ENCODE measurements at places on chromosomes 5 and 9. TPM values are rescaled to one million over a fixed set of nuclear protein-coding genes. Genes with fewer than 3 reads are reported as not detected.

DNA sequence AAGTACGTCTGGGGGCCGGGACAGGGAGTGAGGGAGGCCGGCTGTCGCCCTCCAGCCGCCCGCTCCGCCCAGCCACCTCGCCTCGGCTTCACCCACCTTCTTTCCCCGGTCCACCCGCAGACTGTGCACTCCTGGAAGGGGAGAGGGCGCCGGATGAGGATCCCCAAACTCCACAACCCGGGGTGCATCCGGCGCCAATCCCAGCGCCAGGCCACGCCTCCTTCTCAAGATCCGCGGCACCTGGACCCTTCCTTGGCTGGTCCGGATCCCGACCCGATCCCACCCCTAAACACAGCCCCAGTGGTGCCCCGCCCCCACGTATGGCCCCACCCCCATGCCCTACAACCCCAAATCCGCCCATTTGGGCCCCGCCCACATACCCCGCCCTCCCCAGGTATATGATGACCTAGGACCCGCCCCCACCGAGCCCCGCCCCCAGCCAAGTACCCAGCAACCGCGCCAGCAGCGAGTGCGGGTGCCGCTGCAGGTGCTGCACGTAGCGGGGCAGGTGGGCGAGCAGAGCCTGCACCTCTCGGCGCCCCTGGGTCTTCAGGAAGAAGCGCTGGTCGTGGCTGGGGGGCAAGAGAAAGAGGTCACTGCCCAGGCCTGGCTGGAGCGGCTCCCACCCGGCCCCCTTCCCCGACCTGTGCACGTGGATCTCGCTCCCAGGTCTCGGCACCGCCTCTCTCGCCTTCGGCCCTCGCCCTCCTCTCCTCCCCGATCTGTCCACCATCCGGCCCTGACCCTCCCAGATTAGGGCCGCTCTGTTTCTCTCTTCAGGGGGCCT is 3.2 kb downstream of the PIP5KL1 start:
- H3K27ac ChIP-seq, result no peak overlapping the region
- H3K36me3 ChIP-seq, result no peaks in the 10 kb centered on the region
- H3K4me3 ChIP-seq, result peak overlapping the region; percentile 62
- peaks cover 5% of the 10 kb centered on the region for H3K27me3 ChIP-seq

- DNase-seq, result no peak
- H3K4me1 ChIP-seq, result no peaks in the 10 kb centered on the region
- H3K36me3 ChIP-seq, result no peaks in the 10 kb centered on the region
- H3K4me3 ChIP-seq, result no peak overlapping the region
These were observed 186.8 kb upstream of the NFIB start for GRCh38 chr9:14500705-14501104.

Gene GKAP1
- total RNA-seq, result 4.2 TPM

DNA sequence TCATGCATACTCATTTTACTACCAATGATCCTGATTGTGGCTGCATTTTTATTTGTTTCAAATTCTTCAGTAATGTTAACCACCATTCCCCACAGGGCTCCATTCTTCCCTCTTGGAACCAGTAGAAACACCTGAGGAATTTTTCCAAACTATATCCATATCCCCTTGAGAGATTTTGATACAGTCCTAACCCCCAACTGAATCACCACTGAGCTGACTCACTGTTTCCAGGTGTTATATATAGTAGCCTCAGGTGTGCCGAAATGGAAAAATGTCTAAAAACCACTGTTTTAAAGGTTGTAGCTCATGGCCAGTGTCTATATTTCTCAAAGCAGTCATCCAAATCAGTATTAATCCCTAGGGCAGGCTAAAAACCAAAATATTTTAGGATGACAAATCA is 85.2 kb downstream of the MRPS27 start:
- H3K27me3 ChIP-seq, result no peaks in the 10 kb centered on the region
- peak; percentile 18 for DNase-seq
- peaks cover 64% of the 10 kb centered on the region for H3K36me3 ChIP-seq
- H3K4me3 ChIP-seq, result no peak overlapping the region

GRCh38 chr9:33677506-33677809 is 117.9 kb upstream of the PRSS3 start:
- H3K36me3 ChIP-seq, result no peaks in the 10 kb centered on the region
- H3K27ac ChIP-seq, result peak overlapping the region; percentile 65
- H3K27me3 ChIP-seq, result peaks cover 59% of the 10 kb centered on the region
- H3K4me3 ChIP-seq, result peak overlapping the region; percentile 74
- DNase-seq, result no peak
- H3K4me1 ChIP-seq, result peaks cover 6% of the 10 kb centered on the region

DNA sequence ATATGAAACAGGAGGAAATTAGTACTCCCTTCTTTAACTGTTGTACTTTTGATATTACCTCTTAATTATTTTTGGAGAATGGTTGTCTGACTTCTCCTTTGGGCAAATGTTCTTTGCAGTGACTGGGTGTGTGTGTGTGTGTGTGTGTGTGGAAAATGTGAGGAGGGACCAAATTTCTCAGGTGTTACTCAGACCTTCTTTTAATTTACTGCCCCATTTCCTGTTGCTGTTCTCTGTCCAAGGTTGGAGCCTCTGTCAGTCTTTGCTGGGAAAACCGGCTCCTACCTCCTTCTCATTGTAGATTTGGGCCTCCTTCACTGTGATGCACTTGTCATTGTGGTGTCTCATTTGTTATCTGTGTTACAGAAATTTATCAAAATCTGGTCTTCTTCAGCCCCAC is 68.4 kb downstream of the PBX3 start:
- H3K27me3 ChIP-seq, result no peaks in the 10 kb centered on the region
- H3K27ac ChIP-seq, result no peak overlapping the region
- DNase-seq, result peak; percentile 33
- H3K4me1 ChIP-seq, result peaks cover 7% of the 10 kb centered on the region
- no peaks in the 10 kb centered on the region for H3K36me3 ChIP-seq
- no peak overlapping the region for H3K4me3 ChIP-seq

DNA sequence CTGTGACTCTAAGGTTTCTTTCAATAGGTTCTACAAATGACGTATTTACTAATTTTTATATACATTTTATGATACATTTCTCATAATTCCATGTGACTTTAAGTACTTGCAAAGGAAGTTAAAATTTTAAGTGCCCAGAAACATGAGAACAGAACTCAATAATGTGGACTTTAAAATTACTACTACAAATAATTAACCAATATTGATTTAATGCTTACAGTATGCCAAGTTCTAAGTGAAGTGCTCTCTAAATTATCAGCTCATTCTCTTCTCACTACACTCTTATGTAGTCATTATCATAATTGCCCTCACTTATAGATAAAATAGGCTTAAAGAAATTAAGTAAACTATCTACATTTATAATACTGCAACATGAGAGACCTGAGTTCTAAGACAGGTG is 1690.7 kb upstream of the CDH9 start:
- H3K36me3 ChIP-seq, result no peaks in the 10 kb centered on the region
- H3K27me3 ChIP-seq, result no peaks in the 10 kb centered on the region
- no peak overlapping the region for H3K4me3 ChIP-seq
- DNase-seq, result no peak
- no peak overlapping the region for H3K27ac ChIP-seq

DNA sequence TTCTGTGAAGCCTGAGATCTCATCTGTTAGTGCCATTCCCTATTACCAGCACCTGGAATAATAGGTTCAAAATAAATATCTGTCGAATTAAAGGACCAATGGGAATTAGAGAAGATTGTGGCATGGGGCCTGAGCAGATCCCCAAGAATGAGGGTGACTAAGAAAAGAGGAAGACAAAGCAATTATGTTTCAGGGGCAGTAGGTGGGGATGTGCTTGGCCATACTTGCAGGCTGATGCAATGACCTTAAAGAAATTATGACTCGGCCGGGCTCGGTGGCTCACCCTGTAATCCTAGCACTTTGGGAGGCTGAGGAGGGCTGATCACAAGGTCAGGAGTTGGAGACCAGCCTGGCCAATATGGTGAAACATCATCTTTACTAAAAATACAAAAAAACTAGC is 562.8 kb downstream of the PTPRD start:
- H3K27me3 ChIP-seq, result no peaks in the 10 kb centered on the region
- H3K36me3 ChIP-seq, result no peaks in the 10 kb centered on the region
- H3K27ac ChIP-seq, result no peak overlapping the region
- no peak overlapping the region for H3K4me3 ChIP-seq
- DNase-seq, result no peak

Gene CD180
- total RNA-seq, result not detected

- no peaks in the 10 kb centered on the region for H3K27me3 ChIP-seq
- no peak overlapping the region for H3K27ac ChIP-seq
- peaks cover 12% of the 10 kb centered on the region for H3K36me3 ChIP-seq
These were observed 128.9 kb downstream of the CPLANE1 start for GRCh38 chr5:37120270-37120669.

Gene MED27
- 32.5 TPM for total RNA-seq

DNA sequence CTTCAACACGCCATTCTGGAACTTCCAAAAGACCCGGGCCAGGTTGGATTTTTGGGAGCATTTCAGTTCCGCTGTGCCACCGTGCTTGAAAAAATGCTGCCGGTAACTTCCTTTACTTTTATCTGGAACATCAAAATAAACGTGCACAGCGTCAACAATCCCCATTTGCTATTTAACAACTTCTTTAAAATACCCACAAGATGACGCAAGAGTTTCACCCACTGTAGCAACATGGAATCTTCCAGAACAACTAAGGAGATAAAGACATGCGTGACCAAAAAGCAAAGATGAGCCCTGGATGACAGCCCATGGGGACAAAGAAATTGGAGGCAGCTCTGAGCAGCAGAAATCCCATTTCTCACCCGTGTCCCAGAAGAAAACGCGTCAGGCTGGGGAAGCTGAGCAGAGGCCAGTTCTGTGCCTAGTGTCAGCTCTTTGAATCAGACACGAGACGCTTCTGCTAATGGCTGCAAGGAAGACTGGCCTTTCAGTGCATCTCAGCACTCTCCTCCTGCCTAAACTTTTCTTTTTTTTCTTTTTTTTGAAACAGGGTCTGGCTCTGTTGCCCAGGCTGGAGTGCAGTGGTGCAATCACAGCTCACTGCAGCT is 61.3 kb downstream of the SECISBP2 start:
- DNase-seq, result no peak
- H3K27me3 ChIP-seq, result no peaks in the 10 kb centered on the region
- H3K4me3 ChIP-seq, result no peak overlapping the region
- H3K27ac ChIP-seq, result peak overlapping the region; percentile 80

- H3K27me3 ChIP-seq, result no peaks in the 10 kb centered on the region
- H3K27ac ChIP-seq, result no peak overlapping the region
- no peak for DNase-seq
These were observed 295.5 kb downstream of the PRR16 start for GRCh38 chr5:120759587-120759986.

- no peaks in the 10 kb centered on the region for H3K36me3 ChIP-seq
- H3K4me1 ChIP-seq, result no peaks in the 10 kb centered on the region
- H3K4me3 ChIP-seq, result no peak overlapping the region
These were observed 254.4 kb downstream of the FAM114A2 start for GRCh38 chr5:153784277-153784676.

DNA sequence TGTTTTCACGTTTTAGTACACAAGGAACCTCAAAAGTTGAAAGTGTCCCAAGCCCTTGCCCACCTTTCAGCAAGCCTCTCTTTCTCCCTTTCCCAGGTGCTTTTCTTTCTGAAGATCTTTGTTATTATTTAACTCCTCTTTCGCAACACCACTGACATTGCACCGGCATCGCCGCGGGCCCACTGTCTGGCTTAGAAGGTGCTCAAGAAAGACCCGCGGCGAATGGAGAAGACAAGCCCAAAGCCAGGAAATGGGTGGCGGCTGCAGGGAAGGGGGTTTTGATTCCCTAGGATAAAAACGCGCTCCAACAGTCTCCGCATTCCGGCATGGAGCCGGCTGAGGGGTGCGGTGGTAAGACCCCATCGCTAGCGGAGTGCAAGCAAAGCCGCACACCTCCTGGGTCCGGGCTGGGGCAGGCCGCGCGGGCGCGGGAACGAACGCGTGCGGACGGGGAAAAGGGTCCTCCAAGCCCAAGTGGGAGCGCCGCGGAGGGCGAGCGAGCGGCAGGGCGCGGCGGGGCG is 404 bp upstream of the AFAP1L1 start:
- no peak overlapping the region for H3K27ac ChIP-seq
- H3K27me3 ChIP-seq, result peaks cover 23% of the 10 kb centered on the region
- no peaks in the 10 kb centered on the region for H3K36me3 ChIP-seq
- peak overlapping the region; percentile 49 for H3K4me3 ChIP-seq

DNA sequence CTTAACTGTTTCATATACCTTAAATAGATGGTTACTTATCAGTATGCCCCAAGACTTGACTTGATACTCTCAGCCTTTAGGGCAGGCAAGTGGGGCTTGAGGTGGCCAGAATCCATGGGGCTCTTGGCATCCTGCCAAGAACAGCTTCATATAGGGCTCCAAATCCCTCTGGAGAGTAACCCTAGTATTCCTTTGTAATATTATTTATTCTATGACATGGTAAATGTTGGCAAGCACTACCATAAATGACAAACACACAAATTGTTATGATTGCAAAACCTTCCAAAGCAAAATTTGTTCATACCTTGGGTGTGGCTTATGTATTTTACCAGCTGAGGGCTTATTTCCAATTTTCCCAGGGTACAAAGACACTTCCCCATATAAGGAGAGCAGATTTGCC is 257.4 kb upstream of the TRPC7 start:
- no peak overlapping the region for H3K27ac ChIP-seq
- DNase-seq, result no peak
- no peak overlapping the region for H3K4me3 ChIP-seq
- H3K36me3 ChIP-seq, result no peaks in the 10 kb centered on the region

Gene CBY3
- 0.71 TPM for total RNA-seq

- H3K36me3 ChIP-seq, result peaks cover 24% of the 10 kb centered on the region
- no peaks in the 10 kb centered on the region for H3K27me3 ChIP-seq
- peaks cover 2% of the 10 kb centered on the region for H3K4me1 ChIP-seq
- no peak overlapping the region for H3K27ac ChIP-seq
- no peak overlapping the region for H3K4me3 ChIP-seq
These were observed 69.9 kb downstream of the LRSAM1 start for GRCh38 chr9:127520941-127521918.

Gene ITGA2
- total RNA-seq, result 0.71 TPM

DNA sequence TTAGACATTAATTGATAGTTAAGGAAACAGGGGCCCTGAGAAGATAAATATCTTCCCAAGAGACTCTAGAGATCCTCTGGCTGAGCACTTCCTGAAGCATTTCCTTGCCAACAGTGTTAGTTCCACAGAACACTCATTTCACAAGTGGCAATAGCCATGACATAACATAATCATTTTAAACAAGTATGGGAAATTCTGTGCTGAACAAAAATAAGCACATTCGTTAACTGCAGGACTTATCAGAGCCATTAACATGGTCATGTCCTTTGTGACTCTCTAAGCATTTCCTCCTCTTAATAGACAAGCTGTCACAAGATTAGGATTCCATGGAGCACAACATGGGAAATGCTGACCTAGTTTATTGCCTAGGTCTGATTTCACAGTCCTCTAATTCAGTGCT is 184.9 kb downstream of the SNX18 start:
- H3K36me3 ChIP-seq, result no peaks in the 10 kb centered on the region
- no peak for DNase-seq
- H3K4me1 ChIP-seq, result no peaks in the 10 kb centered on the region
- no peak overlapping the region for H3K27ac ChIP-seq

- H3K4me3 ChIP-seq, result no peak overlapping the region
- H3K27ac ChIP-seq, result no peak overlapping the region
- DNase-seq, result no peak
- no peaks in the 10 kb centered on the region for H3K4me1 ChIP-seq
- H3K27me3 ChIP-seq, result no peaks in the 10 kb centered on the region
These were observed 203.9 kb downstream of the CWC27 start for GRCh38 chr5:64972591-64972990.

Gene TBC1D2
- 3.2 TPM for total RNA-seq

- DNase-seq, result no peak
- peaks cover 2% of the 10 kb centered on the region for H3K27me3 ChIP-seq
- H3K4me3 ChIP-seq, result no peak overlapping the region
- H3K27ac ChIP-seq, result no peak overlapping the region
- H3K36me3 ChIP-seq, result peaks cover 1% of the 10 kb centered on the region
These were observed 21.6 kb upstream of the TCF7 start for GRCh38 chr5:134092875-134093274.
